ENCODE measurements at places on chromosomes 13 and 19.

DNA sequence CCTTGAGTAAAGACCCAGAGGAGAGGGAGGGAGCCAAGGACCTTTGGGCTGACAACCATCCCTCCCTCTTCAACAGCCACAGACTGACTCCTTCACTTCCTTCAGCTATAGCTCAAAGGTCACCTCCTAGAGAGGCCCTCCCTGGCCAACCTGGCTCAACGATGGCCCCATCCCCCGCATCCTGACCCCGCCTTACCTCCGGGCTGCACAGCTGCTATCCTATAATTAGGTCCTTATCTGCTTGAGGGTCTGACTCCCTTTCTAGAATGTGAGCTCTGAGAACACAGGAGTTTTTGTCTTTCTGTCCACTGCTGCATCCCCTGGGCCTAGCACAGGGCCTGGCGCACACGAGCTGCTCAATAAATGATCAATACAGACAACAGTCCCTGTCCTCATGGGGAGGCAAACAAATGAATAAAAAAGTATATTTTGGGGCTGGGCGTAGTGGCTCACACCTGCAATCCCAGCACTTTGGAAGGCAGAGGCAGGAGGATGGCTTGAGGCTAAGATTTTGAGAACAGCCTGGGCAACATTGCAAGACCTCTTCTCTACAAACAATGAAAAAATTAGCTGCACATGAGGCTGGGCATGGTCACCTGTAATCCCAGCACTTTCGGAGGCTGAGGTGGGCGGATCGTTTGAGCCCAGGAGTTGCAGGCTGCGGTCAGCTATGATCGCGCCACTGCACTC is 6.6 kb upstream of the LGALS4 start:
- no peak for DNase-seq

- no peak for DNase-seq
Measured at GRCh38 chr13:94444826-94445225, 34.7 kb downstream of the DCT start.

- no peak for DNase-seq
Measured at GRCh38 chr13:49272296-49272695, 24.6 kb downstream of the CDADC1 start.

GRCh38 chr19:1214862-1215731 is 9.5 kb downstream of the STK11 start:
- no peak for DNase-seq

- peak; percentile 28 for DNase-seq
Measured at GRCh38 chr19:18173572-18174288, at the start of gene IFI30. TSS of gene IFI30 (plus strand) at chr19:18173813. CDS start at chr19:18173842, 29 bp downstream.

DNA sequence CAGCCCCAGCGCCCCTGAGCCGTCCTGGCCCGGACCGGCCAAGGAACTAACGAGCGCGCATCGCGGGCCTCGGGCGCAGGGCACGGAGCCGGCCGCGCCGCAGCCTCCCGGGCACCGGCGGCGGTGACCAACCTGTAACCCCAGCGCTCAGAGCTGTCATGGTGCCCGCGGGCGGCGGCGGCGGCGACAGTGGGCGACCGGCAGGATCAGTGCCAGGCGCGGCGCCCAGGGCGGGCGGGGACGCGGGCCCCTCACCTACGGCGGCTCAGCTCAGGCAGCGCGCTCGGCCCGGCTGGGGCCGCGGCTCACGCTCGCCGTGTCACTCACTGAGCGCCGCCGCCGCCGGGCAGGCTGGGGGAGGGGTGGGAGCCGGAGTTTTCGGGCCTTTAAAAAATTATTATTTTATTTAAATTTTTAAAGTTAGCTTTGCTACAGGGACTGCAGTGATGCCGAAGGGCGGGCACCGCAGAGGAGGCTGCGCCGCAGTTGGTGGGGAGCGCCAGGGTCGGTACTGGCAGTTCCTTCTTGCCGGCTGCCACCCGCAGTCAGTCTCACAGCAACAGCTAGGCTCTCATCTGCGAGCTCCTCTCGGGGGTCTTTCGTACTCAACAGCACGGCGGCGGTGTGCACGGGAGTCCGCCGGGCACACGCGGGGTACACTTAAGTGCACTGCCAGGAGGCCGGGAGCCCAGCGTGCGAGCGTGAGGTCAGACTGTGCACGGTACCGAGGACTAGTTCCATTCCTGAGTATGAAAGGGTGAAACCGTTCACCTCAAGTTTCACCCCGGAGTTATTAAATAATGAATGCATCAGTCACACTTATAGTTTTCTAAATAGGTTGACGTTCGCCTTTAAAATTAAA is at the start of gene NALCN:
Gene NALCN, minus strand, starts transcription at position 328 of the 862 bp plus-strand sequence. CDS start 17,382 bp downstream, outside the sequence.
- DNase-seq, result no peak

- no peak for DNase-seq
Measured at GRCh38 chr13:77061362-77061761, 34.4 kb upstream of the FBXL3 start.

- no peak for DNase-seq
Measured at GRCh38 chr19:13164343-13165161, 14.3 kb downstream of the IER2 start.

DNA sequence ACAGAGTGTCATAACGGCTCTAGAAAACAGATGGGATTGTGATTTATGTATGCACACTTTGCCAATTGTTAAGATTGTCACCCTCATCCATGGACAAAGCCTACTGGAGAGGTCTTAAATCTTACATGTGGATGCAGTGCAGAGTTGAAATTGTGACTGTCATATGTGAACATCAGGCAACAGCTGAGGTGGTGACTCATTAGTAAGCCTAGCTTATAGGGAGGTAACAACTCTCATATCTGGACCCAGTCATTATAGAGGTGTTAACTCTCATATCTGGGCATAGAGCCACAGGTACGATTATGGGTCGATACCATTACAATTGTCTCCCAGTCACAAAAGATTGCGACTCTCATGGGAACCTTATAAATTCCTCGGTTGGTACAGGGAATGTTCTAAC is 29.8 kb upstream of the ZNF254 start:
- DNase-seq, result no peak

GRCh38 chr19:18044825-18045304 is 36.9 kb downstream of the ARRDC2 start:
- DNase-seq, result peak; percentile 70

DNA sequence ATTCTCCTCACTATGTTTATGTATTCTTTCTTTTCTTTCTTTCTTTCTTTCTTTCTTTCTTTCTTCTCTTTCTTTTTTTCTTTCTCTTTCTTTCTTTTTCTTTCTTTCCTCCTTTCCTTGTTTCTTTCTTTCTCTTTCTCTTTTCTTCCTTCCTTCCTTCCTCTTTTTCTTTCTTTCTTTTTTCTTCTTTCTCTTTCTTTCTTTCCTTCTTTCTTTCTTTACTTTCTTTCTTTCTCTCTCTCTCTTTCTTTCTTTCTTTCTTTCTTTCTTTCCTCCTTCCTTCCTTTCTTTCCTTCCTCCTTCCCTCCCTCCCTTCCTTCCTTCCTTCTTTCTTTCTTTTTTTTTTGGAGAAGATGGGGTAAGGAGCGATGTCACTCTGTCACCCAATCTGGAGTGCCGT is 1405.5 kb downstream of the SLITRK5 start:
- DNase-seq, result no peak

GRCh38 chr13:57633141-57633949 is 1.8 kb downstream of the PCDH17 start:
- DNase-seq, result no peak

DNA sequence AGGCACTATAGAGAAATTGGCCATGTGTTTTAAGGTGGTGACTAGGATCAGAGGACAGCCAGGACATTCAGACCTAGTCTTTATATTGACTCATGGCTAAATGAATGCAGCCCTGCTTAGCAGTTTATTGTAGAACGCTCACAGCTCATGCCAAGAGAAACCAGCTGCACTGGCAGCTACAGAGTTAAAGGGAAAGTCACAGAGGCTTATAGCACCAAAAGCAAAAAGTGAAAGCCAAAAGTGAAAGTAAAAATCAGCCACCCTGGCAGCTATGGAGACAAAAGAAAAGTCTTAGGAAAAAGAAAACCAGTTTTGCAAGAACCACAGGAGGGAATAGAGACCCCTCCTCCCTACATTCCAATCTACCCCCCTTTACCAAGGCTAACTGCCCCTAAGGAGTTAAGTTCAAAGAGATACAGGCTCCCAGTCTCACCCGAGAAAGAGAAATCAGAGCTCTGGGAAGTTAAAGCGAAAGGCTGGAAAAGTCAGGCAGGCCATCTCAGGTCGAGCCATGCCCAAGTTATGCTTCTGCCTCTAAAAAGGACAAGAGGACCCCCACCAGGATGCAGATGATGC is 99.0 kb downstream of the ZNF429 start:
- DNase-seq, result no peak

GRCh38 chr19:16883522-16883921 is 5.3 kb upstream of the F2RL3 start:
- no peak for DNase-seq

DNA sequence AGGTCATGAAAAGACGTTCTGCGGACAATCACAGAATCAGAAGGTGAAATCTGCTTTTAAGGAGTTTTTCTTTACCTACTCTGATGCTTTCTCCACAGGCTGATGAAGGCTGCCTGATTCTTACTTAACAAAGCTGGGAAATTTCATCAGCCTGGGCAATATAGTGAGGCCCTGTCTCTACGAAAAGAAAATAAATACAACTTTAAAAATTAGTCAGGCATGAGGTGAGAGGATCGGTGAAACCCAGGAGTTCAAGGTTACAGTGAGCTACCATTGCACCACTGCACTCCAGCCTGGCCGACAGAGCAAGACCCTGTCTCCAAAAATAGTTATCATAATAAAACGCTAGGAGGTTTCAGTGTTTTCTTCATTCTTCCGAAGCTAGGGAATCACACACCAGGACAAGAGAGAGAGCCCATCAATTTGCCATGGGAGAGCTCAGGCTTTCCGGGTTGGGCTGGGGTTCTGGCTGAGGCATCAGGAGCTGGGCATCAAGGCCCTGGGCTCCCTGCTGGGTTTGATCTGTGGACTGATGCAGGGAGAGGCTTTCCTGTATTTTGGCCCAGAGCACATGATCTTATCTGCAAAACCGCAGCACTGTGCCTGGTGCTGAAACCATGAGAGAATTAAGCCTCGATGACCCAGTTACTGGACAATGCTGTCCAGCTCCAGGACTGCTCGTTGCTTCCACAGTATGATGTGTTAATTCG is 25.1 kb upstream of the CEBPG start:
- no peak for DNase-seq

GRCh38 chr19:33247441-33247819 is 21.8 kb upstream of the SLC7A10 start:
- DNase-seq, result no peak

- DNase-seq, result no peak
Measured at GRCh38 chr13:90562443-90562842, 785.0 kb upstream of the MIR17HG start.

DNA sequence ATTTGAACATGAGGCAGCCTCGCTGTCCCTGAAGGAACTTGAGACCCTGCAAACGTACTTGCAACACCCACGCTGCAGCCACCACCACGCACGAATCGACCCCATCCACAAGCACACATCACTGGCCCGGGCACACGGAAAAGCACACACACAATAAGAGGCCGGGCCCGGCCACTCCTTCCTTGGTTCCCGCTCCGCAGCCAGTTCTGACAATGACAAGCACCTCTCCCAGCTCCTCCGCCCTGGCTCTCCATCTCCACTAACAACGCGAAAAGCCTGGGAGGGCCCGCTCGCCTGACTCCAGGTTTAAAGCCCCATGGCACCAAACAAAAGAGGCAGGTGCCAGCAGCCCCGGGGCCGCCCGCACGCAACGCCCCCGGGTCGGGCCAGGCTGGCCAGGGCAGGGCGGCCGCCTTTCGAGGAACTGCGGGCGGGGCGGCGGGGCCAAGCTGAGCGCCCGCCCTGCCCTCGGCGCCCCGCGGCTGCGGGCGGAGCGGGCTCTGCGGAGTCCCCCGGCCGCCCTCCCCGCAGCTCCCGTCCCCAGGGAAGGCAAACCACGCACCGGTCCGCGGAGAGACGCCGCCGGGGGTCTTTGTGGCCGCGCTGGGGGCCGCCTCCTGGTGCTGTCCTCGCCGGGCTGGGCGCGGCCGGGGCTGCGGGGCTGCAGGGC is 495 bp downstream of the DCLK1 start:
- no peak for DNase-seq

DNA sequence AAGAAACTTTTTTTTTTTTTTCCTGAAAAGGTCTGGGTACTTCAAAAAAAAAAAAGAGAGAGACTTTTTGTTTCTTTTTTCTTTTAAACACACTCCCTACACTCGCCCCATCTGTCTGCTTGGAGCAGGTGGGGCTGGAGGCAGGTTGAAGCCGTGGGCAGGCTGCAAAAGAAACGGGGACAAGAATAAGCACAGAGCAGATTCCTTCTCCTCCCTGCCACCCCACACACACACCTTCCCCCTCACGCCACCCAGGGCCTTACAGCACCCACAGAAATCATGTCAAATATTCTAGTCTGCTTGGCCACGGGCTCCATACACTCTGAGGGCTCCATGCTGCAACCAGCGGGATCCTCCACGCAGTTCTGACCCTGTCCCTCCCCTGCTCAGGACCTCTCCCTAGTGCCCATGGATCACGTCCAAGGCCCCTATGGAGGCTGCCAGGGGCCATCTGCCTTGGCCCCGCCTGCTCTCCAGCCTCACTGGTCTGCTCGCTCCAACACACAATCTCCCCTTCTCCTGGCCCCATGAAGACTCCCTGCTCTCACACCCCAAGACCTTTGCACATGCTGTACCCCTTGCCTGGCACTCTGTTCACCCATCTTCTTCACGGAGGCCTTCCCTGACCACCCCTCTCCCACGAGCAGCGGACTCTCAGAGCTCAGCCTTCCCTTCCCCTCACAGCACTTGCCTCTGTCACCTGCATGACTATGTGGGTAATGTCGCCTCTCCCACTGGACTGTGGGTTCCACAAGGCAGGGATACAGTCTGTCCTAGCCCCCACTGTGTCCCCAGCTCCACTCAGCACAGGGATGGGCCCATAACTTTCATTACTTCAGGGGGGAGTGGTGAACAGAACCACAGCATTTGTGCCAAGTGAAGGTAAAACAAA is 11.4 kb downstream of the AKT2 start:
- DNase-seq, result no peak

DNA sequence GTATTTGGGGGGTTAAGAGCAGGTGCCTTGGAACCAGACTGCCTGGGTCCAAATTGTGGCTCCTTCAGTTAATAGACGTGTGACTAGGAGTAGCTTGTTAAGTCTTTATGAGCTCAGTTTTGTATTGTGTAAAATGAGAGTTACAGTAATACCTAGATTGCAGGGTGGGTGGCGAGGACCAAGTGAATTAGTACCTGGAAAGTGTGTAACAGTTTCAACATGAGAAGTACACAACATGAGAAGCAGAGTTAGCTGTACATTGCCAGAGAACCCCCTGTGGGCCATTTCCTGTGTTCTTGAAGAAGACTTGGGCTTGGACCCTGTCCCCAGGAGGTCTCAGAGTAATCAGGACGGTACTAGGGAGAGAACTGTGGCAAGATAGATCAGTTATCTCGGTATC is 36.8 kb downstream of the PPP2R1A start:
- no peak for DNase-seq

- no peak for DNase-seq
Measured at GRCh38 chr19:40088299-40089047, 2.3 kb downstream of the ZNF780A start.

DNA sequence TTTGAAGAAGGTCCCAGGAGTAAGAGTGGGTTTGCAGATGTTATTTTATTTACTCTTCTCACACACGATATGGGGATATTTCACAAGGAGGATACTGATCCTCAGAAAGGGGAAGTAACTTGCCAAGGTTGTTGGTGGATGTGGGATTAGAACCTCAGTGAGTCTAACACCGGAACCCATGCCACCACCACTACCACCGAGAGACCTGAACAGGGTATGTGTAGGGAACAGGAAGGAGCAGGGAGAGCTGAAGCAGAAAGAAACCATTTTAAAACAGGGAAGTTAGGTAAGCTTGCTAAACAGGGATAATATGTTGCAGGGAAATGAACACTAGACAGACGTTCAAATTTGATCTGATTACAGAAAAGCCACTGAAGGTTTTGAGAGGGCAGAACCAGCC is 11.6 kb upstream of the CEACAM3 start:
- DNase-seq, result no peak

GRCh38 chr13:42396501-42396900 is 124.5 kb downstream of the AKAP11 start:
- DNase-seq, result no peak
